Kidney glomerular epithelial cell (primary cell): ENCODE measurements at places on chromosomes 3 and 15.
A peak's percentile ranks its signal among the peaks of the same experiment; 100 is the strongest.

GRCh38 chr3:13140596-13140995 lies 67.4 kb upstream of the IQSEC1 start:
- no peak for DNase-seq

DNA sequence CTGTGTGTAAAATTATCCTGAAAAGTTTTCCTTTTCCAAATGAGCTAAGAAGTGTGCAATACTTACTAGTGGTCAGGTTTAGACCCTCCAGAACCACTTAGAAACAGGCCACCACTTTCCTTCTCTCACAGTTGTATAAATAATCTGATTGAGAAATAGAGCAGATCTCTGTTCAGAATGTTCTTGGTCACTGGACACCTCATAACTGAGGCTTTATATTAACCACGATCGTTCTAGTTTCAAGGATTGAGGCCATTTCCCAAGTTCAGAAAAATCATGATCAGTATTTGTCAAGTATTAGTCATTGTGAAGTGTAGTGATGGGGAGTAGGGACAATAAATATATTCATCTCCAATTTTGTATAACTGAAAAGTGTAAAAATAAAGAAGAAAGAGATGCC lies 1.0 kb upstream of the MAP3K13 start:
- peak; percentile 9 for DNase-seq

DNA sequence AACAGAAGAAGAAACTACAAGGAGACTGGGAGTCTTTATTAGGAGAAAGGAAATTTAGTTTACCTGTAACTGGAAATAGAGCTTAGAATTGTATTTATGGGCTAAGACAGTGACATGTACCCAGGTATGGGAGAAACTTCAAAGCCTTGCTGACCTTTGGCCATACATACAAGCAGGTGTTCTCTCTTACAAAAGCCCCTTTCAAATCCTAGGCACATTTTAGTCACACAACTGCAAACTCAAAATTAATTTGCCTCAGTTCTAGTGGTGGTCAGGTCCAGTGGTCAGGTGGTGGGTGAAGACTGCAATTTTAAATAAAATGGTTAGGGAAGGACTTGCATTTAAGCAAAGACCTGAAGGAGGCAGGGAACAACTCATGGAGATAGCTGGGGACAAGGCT lies 30.4 kb downstream of the GATM start:
- no peak for DNase-seq

DNA sequence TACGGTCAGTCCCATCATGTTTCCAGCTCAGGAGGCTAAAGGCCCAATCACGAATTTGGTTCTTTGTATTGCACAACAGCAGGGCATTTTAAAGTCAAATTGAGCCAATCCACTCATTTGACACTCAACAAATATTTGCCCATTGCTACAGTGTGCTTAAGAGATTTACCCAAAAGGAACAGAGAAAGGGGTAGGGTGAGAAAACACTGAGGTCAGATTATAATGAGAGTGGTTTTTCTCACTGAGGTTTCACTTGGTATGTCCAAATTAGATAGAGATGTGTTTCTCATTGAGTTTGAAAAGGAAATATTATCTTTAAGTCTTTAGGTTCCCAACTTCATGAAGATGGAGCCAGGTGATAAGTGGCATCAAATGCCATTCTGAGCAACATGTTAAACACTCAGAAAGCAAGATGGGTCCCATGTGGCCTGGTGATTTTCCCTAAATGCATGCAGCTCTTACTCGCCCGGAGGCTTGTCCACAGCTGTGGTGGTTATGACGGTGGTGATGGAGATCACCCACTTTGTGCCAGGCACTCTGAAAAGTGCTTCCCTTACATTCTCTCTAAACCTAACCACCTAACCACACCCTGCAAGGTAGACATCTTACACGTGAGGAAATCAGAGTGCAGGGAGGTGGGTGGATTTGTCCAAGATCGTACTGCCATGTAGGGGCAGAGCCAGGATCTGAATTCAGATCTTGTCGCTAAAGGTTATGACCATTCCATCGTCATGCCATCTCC lies 31.2 kb upstream of the USP3 start:
- no peak for DNase-seq

- DNase-seq, result no peak
These were observed 289.4 kb downstream of the LSAMP start for GRCh38 chr3:116155841-116156240.

- no peak for DNase-seq
These were observed 27.7 kb downstream of the CRTC3 start for GRCh38 chr15:90557186-90558084.

DNA sequence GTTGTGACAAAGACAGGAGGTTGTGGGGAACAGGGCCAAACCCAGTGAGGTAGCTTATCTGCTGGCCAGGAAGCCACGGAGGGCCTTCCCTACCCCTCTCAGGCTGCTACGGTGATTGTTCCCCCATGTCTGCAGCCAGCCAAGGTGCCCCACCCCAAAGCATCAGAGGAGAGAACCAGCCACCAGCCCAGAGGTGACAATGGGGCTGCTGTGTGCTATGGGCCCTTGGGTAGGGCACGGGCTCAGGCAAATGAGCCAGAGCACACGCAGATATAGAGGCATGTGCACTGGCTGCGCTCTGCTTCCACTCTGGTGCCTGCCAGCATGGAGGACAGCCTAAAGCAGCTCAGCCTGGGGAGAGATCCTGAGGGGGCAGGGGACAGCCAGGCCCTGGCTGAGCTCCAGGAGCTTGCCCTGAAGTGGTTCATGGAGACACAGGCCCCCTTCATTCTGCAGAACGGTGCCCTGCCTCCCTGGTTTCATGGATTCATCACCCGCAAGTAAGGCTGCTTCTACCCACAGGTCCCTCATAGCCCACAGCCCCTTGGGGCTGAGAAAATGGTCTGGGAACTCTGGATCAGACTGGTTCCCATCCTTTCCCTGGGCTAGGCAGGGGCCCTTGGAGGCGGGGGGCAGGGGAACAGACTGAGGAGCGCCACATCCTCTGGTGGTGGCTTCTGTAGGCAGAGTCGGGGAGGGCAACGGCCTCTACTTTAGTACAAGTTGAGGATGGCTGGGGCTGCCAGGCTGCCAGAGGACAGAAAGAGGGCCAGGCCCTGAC lies at the start of gene SH2D7:
Gene SH2D7, plus strand, starts transcription at position 301 of the 781 bp plus-strand sequence. Its CDS starts 24 bp downstream, at position 325.
- no peak for DNase-seq
